ENCODE measurements at places on chromosomes 2 and 18.

GRCh38 chr2:170235860-170236679 lies 58.1 kb downstream of the MYO3B start:
- peak; percentile 3 for DNase-seq

DNA sequence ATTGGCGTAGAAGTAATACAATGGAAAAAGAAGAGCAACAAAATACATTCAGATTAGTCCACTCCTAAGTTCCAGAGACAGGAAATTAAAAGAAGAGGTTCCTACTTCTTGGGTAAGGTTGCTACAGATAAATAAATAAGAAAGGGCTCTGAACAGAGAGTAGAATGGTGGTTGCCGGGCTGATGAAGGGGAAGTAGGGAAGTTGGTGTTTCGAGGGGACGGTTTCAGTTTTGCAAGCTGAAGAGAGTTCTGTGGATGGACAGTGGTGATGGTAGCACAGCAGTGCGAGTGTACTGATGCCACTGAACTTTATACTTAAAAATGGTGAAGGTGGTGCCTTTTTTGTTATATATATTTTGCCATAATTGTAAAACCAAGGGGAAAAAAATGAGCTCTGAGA lies 48.2 kb downstream of the CABYR start:
- DNase-seq = no peak

- DNase-seq = no peak
Measured at GRCh38 chr2:10164601-10165000, 42.1 kb downstream of the RRM2 start.

- DNase-seq = peak; percentile 59
Measured at GRCh38 chr2:111669928-111670695, 213.9 kb downstream of the ANAPC1 start.

DNA sequence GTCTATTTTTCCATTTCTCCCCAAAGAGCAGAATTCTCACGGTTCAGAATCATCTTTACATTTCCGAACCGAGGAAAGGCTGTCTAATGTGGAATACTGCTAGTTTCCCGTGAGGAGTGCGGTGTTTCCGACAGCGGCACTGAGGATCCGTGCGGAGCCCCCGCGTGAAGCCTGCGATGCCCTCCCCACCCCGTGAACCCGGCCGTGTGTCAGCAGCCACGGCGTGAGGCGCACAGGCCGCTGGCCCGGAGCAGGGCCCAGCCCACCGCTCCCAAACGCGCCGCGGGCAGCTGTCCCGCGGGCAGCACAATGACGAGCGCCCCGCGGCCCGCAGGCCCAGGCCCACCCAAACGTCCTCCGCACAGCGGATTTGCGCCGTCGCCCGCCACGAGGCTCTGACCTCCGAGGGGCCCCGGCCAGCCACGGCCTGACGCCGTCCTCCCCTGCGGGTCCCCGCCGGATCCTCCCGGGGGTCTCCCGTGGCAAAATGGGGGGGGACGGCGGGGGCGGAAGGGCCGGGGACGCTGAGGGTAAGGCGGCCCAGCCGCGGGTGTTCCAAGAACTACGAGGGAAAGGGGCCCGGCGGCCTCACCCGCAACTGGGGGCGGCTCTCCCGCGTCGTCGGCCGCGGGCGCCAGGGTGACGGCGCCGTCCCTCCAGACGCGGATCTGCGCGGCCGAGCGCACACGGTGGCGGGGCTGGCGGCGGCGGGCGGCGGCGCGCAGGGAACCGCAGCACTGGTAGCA lies 796 bp downstream of the SPIRE1 start:
- DNase-seq = no peak

DNA sequence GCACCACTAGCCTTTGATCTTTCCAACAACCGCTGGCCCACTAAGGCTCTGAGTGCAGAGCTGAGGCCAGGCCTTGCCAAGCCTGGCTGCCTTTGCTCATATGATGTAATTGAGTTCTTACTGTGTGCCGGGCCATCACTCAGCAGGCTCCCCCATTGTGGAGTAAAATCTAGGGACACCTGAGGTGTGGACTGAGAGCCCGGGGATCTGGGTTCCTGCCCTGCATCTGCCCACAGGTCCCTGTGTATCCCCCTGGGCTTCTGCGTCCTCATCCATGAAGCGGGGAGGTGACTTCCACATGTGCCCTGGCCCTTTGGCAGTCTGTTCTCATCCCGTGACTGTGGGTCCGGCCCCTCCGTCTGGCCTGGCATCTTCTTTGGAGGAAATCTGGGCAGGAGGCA lies 33.8 kb downstream of the GREB1 start:
- no peak for DNase-seq

Measured in SHP77 treated with DMSO at 0.1 percent for 48 hours (cell line).